Spinal cord (tissue), 10 donors: ENCODE measurements at places on chromosomes 7 and 10. TPM values are rescaled to one million over a fixed set of nuclear protein-coding genes. Genes with fewer than 3 reads are reported as not detected.

- no peak for DNase-seq
Measured at GRCh38 chr7:99498546-99498944, 1.5 kb downstream of the ZNF394 start.

- no peak for DNase-seq
Measured at GRCh38 chr7:26723129-26723528, 141.3 kb downstream of the SKAP2 start.

- DNase-seq = no peak
Measured at GRCh38 chr7:128911423-128912031, 1.0 kb upstream of the KCP start.

DNA sequence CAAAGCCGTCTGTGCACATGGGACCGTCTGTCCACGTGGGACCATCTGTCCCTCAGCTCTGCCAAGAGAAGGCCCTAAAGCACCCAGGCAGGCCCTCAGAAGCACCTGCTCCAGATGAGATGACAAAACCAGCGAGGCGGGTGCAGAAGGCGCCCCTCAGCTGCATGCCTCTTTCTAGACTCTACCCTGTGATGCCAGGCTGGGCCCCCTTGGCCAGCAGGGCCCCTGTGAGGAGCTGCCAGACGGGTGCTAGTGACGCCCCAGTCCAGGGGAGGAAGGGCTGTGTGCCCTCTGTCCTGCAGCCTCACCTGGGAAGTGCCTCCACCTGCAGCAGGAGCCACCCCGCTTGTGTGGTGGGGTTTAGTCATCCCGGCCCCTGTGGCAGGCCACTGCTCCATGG, 309.2 kb upstream of the SHH start:
- DNase-seq = no peak

- no peak for DNase-seq
Measured at GRCh38 chr10:15052121-15052520, 8.4 kb downstream of the OLAH start.

- DNase-seq = no peak
Measured at GRCh38 chr7:1964913-1965578, 267.7 kb downstream of the MAD1L1 start.

Gene TAS2R4
- 3.4 TPM for total RNA-seq

Gene ANKRD26
- total RNA-seq = 27.1 TPM

Gene H2BK1
- not detected for total RNA-seq

Gene TMEM236
- 0.50 TPM for total RNA-seq

Gene CHCHD3
- 71.0 TPM for total RNA-seq
